ENCODE measurements at places on chromosomes 16 and 17. TPM values are rescaled to one million over a fixed set of nuclear protein-coding genes. Genes with fewer than 3 reads are reported as not detected.

The RBL2 gene
- 70.7 TPM for total RNA-seq

The PPY gene
- total RNA-seq = not detected

The GNAO1 gene
- total RNA-seq = 2.5 TPM

The FBXL16 gene
- 0.75 TPM for total RNA-seq

The VASN gene
- 40.0 TPM for total RNA-seq

The TPSB2 gene
- 37.0 TPM for total RNA-seq

The RNF112 gene
- total RNA-seq = 0.44 TPM

The TBC1D3B gene
- total RNA-seq = 3.0 TPM

The SLC35G6 gene
- total RNA-seq = not detected

The AXIN1 gene
- total RNA-seq = 17.0 TPM

The TSPAN10 gene
- 0.48 TPM for total RNA-seq

DNA sequence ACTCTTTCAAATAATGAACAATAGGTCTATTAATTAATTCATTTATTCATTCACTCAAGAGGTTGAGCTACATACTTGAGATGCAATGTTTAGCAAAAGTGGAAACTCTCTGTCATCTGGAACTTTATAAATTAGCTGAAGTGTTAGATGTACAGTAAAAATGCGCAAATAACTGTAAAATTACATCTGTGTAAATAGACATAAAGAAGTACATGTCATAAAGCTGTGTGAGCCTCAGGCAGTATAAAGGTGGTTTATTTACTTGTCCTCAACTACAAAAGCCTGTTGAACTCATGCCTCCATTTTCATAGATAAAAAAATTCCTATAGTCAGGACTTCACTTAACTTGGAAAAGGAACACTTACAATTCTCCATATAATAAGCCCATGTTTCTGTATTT lies 343.1 kb downstream of the CDH11 start:
- no peak for DNase-seq

- no peak for DNase-seq
Observed at GRCh38 chr17:78908426-78908825, 5.4 kb upstream of the CEP295NL start.

DNA sequence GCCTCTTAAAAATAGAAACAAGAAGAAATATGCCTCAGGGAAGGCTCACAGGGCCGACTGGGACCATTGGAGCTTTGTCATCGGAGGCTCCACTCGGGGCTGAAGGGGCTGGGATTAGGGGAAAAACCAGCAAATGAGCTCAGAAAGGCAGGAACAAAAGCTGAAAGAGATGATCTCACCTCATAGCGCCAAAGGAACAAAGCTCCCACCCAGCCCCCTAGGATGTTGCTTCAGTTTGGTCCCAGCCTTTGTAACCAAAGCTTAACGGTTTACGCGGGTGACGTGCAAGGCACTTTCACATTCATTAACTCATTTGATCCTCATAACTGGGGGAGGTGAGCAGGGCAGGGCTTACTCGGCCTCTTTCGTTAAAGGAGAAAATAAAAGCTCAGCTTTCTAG lies 168.5 kb upstream of the DYNLRB2 start:
- no peak for DNase-seq

DNA sequence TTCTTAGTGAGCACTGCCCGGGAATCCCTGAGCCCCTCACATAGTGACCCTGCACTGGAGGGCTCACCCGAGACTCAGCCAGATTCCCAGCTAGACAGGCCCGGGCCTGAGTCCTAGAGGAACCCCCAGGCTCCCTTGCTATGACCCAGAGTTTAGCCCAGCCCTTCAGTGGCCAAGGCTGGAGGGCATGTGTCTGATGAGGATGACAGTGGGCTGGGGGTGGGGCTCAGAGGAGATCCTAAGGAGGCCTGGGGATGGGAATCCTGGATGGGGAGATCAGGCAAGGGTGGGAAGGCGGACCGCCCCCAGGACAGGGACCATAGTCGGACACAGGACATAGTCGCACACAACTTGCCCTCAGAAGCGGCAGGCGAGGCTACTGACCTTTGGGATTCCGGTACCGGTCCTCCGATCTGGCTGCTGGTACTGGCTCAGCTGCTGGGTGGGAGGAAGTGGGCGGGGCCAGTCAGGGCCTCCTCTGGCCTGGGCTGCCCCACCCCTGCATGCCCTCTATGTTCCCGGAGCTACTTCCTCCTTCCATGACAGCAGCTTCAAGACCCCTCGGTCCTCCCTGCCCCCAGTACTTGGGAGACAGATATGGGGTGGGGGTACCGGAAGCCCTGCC lies 1.1 kb downstream of the CD79B start:
- DNase-seq = no peak

DNA sequence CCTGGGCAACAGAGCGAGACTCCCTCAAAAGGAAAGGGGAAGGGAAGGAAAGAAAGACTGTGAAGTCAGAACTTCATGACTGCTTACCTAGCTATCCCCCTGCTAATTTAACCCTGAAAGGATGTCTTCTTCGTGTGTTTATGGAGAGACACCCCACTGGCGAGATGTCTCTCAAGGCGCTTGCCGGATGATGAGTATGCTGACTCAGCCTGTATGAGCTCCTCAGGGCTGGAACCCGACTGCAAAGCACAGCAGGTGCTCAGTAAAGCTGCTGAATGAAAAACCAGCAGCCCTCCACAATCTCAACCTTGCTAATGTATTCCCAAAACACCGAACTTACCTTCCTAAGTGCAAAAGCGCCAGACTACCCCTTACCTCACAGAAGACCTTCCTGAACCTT lies 2.3 kb downstream of the ANKFY1 start:
- no peak for DNase-seq

DNA sequence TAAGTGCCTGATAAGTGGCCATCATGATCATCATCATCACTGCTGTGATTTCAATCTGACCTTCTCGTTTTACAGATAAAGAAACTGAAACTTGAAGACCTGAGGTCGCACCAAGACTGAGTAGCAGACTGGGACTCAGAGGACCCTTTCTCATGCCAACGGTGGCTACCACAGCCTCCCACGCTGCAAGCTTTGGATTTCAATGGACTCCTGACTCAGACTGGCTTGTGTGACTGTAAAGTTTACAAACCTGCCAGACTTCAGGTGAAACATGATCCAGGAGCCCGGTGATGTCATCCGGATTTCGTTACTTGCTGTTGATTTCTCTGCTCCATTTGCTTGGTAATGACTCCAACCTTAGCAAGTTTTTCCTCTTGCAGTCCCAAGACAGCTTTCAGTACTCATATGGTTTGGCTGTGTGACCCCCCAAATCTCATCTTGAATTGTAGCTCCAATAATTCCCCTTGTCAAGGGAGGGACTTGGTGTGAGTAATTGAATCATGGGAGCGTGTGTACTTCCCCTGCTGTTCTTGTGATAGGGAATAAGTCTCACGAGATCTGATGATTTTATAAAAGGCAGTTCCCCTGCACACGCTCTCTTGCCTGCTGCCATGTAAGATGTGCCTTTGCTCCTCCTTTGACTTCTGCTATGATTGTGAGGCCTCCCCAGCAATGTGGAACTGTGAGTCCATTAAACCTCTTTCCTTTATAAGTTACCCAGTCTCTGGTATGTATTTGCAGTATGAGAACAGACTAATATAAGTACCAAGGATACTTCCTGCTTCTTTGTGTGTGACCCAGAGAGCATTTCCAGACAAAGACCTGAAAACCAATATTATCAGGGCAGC lies 26.7 kb upstream of the IRX6 start:
- DNase-seq = no peak

- no peak for DNase-seq
Observed at GRCh38 chr17:77372444-77373298, 231.9 kb downstream of the SEC14L1 start.

- DNase-seq = no peak
Observed at GRCh38 chr17:64778240-64779097, 116.4 kb upstream of the SMURF2 start.

- no peak for DNase-seq
Observed at GRCh38 chr16:68526143-68526781, 12.8 kb upstream of the ZFP90 start.

DNA sequence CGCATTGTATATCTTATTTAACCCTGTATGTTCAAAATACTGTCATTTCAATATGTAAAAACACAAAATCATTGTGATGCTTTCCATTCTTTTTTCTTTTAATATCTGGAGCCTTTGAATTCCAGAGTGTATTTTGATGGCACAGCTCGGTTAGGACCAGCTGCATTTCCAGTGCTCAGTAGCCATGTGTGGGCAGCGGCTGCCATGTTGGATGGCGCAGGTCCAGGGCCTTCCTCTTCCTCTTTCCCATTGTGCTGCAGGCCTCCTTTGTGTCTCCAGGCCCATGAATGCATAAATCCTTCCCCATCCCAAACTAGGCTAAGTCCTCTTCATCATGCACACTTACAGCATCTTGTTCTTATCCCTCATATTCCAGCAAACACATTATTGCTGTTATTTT lies 13.0 kb downstream of the IRX3 start:
- no peak for DNase-seq

DNA sequence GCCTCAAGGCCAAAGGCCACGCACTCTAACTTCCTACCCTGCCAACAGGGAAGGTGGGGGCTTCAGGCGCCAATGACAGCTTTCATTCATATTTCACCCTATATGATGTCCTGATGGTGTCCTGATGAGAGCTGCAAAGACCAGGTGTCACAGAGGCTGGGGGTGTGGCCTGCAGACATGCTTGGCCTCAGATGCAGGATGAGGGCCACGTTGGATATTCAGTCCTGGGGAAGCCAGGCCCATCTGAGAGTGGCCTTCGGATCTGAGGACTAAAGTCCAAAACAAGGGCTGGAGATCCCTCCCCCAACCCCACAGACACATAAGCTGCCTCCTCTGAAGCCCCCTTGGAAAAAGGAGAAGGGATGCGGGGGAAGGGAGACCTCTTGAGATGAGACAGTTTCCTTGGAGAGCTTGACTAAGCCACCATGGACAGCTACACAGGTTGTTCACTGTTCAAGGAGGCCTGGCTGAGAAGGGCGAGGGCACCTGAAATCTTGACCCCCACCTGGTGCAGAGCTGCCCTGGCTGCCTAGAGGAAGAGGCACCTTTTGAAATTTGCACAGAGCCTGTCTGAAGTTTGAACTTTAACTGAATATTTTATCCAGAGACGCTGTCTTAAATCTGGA lies 24.3 kb upstream of the GSG1L start:
- no peak for DNase-seq

- DNase-seq = no peak
Observed at GRCh38 chr16:66581246-66581952, 2.1 kb downstream of the CMTM2 start.

DNA sequence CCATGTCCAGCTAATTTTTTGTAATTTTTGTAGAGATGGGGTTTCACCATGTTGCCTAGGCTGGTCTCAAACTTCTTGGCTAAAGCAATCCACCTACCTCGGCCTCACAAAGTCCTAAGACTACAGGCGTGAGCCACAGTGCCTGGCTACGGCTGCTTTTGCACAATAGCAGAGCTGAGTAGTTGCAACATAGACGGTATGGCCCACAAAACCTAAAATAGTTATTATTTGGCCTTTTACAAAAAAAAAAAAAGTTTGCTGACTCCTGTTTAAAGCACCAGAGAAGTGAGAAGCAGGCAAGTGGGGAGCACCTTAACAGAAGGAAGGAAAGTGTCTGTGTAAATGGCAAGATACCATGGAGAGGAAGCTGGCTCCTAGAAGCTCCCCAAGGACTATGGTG lies 5.3 kb upstream of the HSF5 start:
- no peak for DNase-seq

DNA sequence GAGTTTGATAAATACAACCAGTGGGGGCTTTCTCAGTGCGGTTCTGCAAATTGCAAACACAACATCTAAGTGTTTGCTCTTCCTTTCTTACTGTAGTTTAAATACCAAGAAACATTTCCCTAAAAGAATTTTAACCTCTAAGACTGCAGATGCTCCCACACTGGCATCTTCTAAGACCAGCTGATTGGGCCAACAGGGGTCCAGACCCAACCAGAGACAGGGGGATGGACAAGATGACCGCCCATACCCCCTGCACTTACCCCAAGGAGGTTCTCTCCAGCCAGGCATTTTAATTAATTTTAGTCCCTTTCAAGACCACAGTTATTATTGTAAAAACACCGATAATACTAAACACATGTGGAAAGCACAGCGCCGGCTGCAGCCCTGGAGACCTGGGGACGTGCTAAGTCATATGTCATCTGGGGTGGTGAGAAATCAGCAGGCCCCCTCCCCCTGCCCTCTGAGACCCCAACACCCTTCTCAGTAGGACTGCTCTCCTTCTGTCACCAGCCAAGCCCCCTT lies 242.3 kb downstream of the SOX9 start:
- DNase-seq = no peak

GRCh38 chr17:74603037-74603635 lies 11.1 kb upstream of the CD300LD start:
- no peak for DNase-seq

DNA sequence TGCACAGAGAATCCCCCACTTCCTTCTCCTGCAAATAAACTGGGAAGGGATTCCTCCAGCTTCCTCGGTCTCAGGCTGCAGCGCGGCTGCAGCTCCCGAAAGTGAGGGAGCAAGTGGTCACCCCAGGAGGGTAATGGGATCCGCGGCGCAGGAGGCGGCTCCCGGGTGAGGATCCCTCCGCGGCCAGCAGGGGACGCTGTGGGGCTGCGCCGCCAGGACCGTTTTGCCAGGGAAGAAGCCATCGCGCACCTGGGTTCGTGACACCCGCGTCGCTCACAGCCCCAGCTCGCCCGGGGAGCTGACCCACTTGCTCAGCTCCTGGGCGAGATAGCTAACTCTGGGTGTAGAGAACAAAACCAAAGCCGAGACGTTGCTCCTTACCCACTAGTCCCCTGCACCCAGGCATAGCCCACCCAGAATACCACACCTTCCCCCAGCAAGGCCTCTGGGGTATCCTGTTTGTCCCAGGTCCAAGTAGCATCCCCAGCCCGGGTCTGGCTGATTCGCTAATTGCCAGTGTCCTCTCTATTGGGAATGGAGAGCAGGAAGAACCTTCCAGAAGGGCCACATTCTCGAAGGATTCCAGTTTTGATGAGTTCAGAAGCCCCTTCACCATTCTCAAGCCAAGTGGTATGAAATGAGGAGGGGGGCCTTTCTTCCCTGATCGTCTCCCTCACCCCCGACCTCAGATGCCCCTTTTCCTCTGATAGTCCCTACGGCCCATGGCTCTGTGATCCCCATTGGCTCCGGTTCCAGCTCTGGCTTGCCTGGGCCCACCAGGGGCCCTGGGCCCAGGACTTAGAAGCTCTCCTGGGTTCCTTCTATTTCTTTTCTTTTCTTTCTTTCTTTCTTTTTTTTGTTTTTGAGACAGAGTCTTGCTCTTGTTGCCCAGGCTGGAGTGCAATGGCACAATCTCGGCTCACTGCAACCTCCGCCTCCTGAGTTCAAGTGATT lies 14.1 kb downstream of the CYGB start:
- no peak for DNase-seq
